ENCODE measurements at places on chromosomes 2 and 18.

GRCh38 chr18:12314591-12315305 lies 6.7 kb downstream of the TUBB6 start:
- DNase-seq = no peak

- DNase-seq = peak; percentile 51
Observed at GRCh38 chr18:23377669-23378301, 75.3 kb upstream of the RIOK3 start.

GRCh38 chr2:98818164-98818563 lies 87.2 kb upstream of the MGAT4A start:
- DNase-seq = no peak

- peak; percentile 56 for DNase-seq
Observed at GRCh38 chr2:85318222-85319074, 9.3 kb downstream of the TGOLN2 start.

GRCh38 chr2:218805627-218806026 lies 23.7 kb downstream of the CYP27A1 start:
- DNase-seq = no peak

GRCh38 chr2:44766777-44767176 lies 174.7 kb upstream of the SIX3 start:
- DNase-seq = no peak

DNA sequence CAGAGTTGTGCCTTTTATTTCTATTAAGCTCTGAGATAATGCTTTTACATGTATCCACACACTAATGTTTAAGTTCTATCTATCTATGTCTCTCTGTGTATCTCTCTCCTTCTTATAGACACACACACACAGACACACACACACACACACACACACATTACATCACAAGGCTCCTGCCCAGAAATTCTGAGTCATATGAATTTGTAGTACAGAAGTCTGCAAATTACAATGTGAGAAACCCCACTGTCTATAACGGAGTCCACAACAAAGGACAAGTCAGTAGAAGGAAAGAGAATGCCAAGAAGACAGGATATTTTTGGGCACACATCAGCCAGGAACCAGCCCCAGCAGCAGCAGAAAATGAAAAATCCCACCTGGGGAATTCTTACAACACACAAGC lies 142.4 kb downstream of the EN1 start:
- DNase-seq = peak; percentile 39

DNA sequence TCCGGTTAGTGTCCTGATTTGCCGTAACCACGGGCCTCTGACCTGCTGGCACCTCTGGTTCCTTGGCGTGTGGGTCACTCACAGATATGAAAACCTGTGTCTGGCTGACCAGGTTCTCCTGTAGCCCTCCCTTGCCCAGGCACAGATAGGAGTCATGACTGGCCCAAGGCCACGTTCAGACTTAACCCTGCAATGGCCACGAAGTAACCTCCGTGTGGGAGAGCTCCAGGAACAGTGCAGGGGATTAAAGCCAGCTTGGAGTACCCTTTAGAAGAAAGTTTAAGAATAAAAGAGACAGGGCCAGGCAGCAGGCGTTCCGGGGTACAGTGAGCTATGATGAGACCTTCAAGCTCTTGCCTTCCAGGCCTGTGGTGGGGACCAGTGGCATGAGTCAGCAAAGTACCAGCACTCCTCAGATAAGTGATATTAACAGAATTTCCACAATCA lies 25.5 kb downstream of the CENPO start:
- no peak for DNase-seq

- DNase-seq = no peak
Observed at GRCh38 chr18:66533693-66534092, 70.2 kb downstream of the CDH19 start.

DNA sequence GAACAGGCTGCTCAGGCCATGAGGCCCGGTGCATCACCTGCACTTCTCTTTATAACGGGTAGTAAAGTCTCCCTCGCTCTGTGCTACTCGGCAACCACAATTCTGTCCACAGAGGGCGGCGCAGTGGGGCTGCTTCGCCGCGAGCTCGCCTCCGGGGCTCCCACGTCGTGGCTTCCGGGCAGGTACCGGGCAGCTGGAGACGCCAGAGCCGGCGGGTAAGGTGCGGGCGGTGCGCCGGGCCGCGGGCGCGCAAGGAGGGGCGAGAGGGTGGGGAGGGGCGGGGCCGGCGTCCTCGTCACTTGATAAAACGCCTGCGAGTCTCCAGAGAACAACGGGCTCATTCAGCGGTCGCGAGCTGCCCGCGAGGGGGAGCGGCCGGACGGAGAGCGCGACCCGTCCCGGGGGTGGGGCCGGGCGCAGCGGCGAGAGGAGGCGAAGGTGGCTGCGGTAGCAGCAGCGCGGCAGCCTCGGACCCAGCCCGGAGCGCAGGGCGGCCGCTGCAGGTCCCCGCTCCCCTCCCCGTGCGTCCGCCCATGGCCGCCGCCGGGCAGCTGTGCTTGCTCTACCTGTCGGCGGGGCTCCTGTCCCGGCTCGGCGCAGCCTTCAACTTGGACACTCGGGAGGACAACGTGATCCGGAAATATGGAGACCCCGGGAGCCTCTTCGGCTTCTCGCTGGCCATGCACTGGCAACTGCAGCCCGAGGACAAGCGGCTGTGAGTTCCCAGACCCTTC lies at the start of gene ITGA6:
ITGA6 (plus strand) TSS at position 331 of the 734 bp plus-strand sequence.
- no peak for DNase-seq

- peak; percentile 83 for DNase-seq
Observed at GRCh38 chr2:222709191-222709891, 37.9 kb downstream of the MOGAT1 start.

DNA sequence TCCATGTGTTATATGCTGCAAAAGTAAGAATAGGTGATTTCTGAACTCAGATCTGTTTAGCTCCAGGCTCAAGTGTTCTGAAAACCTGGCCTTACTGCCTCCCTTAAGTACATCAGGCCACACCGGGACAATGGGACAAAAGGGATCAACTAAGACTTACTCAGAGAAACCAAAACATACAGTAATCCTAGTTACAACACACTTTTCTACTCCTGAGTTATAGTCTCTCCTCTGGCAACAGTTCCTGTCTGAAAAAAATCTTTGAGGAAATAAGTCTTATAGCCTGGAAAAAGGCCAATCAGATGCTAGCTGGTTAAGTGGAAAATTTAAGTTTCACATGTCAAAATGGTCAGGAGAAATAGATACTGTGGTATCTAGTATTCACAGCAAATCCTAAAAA lies 5.6 kb downstream of the METTL5 start:
- DNase-seq = no peak
